Foreskin keratinocyte (primary cell): ENCODE measurements at places on chromosomes 5 and 9.

GRCh38 chr9:28779243-28779642, 1206.0 kb upstream of the C9orf72 start:
- peak; percentile 76 for DNase-seq

DNA sequence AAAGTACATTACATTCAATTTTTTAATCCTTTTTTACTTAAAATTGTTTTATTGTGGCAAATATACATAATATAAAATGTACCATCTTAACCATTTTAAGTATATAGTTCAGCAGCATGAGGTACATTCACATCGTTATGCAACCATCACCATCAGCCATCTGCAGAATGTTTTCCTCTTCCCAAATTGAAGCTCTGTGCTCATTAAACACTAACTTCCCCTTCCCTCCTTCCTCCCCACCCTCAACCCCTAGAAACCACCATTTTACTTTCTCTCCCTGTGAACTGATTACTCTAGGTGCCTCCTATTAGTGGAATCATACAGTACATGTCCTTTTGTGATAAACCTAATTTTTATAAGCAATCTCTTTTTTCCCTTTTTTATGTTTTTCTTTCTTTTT, 15.6 kb downstream of the TEX53 start:
- no peak for DNase-seq

DNA sequence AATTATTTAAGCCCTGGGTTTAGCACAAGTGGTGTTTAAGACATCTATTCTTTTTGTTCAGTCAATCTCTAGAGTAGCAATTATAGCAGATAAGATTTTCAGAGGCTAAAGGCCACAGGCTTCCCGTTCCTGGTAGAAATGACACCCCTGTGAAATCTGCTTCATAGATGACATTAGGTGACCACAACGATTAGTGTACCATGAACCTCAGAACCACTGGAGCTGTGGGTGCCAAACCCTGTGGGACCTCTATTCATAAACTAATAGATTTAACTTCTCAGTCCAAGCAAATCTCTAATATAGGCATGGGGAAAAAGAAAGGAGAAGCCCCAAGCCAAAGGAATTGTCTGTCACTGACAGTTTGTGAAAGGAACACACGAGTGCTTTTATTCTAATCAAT, 207.4 kb downstream of the ARRDC3 start:
- no peak for DNase-seq

- no peak for DNase-seq
These were observed 3.3 kb downstream of the ABLIM3 start for GRCh38 chr5:149144637-149145036.

DNA sequence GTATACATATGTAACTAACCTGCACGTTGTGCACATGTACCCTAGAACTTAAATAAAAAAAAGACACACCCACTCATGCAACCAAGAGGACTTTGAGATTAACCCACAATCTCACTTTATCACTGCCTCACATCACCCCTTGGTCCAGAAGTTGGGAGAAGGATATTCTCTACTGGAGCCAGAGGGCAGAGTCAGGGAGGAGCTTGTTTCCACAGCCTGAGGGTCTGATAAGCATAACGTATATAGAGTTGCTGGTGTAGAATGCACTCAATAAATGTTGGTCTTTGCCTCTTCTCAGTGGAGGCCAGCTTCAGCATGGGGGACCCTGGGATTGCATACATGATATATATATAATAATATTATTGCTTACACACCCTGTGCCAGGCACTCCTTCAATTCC, 10.1 kb downstream of the KCNV2 start:
- no peak for DNase-seq

DNA sequence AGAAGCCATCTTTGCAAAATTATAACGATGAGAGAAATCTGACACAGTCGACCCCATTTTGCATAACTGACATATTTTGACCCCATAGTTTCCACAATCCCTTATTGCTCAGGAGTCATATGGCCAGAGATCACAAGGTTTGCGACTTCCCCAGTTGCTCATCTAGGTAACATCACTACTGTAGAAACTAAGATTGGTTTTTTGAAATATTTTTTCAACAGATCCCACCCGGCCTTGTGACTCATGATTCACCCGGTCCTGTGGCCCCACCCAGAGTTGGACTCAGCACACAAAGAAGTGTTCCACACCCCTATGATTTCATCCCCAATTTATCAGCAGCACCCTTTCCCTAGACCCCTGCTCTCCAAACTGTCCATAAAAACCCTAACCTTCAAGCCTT, 50.2 kb downstream of the TIMD4 start:
- no peak for DNase-seq

DNA sequence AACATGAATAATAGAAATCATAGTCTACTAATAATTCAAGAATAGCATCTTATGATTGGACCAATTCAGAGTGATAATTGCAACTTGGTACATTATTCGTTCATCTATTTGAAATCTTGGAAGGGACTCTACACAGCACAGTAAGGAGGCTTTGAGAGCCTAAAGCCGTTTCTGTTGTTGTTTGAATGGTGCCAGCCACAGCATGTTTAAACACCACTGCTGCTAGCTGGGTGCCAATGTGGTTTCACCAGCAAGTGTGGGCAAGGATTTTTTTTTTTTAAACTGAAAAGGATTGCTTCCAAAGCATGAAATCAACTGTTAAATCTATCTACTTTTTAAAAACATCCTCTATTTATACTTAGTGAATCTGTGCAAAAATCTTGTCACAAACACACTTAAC, 253.9 kb upstream of the MAP3K1 start:
- DNase-seq: peak; percentile 42

DNA sequence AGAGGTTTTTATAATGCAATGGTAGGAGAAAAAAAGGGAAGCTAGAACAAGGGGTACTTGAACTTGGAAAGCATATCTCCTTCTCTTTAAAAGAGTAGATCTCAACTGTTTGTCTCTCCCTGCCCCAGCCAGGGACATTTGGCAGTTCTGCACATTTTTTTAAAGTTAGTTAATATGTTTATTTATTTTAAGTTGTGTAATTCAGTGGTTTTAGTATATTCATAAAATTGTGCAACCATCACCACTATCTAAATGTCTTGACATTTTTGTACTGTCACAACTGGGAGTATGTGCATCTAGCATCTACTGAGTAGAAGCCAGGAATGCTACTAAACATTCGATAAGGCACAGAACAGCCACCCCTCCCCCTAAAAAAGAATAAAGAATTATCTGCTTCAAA, 103.5 kb upstream of the DPYSL3 start:
- no peak for DNase-seq

DNA sequence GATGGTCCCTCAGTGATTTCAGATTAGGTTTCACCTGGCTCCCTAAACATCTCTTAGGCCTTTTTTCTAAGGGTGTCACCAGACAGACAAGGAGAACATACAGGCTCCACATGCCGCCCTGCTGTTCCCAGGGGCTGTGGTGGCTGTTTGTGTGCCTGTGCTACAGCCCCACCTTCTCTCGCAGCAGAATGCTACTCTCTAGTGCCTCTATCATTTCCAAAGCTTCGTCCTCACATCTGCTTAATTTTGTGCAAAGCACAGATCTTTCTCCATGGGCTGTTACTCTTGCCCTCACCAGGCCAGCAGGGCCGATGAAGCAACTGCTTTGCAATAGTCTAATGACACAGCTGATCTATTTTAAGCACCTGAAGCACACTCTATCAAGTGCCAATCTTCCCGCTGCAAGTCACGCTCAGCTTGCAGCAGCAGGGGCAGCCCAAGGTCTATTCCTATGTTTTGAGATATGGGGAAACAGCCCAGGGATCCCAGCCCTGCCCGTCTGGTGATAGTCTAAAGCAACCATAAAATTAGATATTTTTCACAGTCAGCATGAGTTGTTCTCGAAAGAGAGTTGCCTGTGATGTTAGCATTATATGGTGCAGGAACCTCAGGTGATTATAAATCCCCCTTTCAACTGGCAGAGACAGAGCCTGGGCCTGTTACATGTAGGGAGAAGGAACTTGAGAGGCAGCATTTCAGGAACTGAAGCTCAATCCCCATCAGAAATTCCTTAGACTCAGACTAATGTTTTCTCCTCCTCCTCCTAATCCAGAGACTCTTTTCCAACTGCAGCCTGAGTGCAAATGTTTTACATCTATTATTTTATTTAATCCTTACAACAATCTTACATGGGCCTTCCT, 12.7 kb downstream of the ABLIM3 start:
- no peak for DNase-seq

DNA sequence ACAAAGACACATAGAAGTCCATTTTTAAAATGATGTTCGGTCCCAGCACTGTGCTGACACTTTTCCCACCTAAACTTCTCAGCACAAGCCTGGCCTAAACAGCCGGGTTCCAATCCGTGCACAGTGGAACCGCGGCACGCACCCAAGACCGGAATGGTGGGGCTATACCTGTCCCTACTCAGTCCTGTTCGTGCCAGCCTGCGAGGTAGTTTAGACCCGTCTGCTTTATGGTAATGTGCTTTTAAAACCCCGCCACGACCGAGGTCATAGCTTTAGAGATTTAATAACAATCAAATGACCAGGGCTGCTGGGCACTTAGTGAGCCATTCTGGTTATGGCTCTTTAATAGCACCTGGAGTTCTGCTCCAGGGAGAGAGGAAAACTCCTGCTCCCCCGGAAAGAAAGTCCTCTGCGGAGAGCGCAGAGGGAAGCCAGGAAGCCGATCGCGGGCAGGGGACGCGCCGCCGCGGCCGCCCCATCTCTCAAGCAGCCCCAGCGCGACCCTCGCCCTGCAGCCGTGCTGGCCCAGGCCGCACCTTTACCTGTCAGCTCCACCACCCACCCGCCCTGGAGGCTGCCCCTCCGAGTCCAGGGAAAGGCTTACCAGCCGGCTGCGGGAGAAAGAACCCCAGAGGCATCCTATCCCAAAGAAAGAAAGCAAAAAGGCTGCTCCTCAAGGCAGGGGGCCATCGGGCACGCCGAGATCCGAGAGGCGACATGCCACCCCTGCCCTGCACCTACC, 511 bp downstream of the ARL15 start:
- DNase-seq: peak; percentile 64

GRCh38 chr5:71782393-71782770, 63.3 kb downstream of the CARTPT start:
- DNase-seq: peak; percentile 4

GRCh38 chr5:72096602-72097188, 10.6 kb upstream of the MAP1B start:
- DNase-seq: peak; percentile 6

GRCh38 chr9:21491756-21492155, 9.6 kb upstream of the IFNE start:
- DNase-seq: no peak

DNA sequence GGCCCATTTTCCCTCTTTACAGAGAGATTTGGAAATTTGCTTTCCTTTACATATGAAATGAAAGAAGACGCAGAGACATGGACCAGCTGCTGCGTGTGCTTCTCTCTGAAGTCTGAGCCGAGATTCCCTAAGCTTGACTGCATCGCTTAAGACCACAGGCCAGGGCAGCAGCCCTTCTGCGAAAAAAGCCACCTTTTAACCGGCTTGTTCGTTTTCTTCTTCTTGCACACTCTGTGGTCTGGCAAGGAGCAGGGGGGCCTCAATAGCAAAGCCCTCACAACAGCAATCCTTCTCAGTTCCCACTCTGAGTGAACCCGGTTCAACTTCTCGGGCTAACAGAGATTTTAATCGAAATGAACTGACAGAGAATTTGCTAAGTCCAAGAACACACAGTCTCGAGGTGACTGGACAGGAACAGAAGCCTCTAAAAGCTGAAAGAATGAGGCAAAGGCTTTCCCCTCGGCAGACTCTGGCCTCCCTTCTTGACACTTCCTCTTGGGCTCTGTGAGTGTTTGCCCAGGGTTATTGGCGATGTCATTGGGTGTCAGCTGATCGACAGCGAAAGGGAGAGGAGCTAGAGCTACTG, 512.9 kb upstream of the KLF4 start:
- DNase-seq: no peak

DNA sequence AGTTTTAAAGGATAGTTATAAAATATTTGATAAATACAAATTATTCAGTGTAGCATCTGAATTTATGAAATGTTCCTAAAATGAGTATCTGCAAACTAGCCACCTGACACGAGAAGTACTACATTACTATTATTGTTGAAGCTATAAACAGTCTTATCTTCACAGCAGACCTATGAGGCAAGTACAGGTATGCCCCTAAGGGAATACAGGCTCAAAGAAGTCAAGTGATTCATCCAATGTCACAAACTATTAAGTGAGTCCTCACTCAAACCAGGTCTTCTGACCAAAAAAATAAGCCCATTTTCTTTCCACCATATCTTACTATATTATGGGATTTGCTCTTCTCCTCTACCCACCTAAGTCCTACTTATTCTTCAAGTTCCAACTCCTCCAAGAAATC, 28.7 kb downstream of the STRBP start:
- DNase-seq: no peak

DNA sequence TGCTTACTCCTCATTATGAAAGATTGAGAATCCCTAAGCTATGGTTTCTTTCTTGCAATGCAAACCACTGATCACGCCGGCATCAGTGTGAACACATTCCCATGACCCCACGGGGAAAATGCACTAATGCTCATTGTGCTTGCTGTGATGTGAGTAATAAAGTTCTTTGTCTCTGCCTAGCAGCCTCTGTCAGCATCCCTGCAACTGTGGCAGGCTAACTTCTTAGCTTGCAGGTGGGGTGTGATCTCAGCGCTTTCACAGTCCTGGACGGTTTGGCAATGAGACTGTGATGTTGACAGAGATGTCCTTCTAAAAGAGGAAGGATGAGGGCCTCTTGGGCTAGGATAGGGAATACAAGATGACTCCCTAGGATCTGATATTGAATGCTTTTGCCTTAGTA, 1218.7 kb downstream of the EFNA5 start:
- no peak for DNase-seq

DNA sequence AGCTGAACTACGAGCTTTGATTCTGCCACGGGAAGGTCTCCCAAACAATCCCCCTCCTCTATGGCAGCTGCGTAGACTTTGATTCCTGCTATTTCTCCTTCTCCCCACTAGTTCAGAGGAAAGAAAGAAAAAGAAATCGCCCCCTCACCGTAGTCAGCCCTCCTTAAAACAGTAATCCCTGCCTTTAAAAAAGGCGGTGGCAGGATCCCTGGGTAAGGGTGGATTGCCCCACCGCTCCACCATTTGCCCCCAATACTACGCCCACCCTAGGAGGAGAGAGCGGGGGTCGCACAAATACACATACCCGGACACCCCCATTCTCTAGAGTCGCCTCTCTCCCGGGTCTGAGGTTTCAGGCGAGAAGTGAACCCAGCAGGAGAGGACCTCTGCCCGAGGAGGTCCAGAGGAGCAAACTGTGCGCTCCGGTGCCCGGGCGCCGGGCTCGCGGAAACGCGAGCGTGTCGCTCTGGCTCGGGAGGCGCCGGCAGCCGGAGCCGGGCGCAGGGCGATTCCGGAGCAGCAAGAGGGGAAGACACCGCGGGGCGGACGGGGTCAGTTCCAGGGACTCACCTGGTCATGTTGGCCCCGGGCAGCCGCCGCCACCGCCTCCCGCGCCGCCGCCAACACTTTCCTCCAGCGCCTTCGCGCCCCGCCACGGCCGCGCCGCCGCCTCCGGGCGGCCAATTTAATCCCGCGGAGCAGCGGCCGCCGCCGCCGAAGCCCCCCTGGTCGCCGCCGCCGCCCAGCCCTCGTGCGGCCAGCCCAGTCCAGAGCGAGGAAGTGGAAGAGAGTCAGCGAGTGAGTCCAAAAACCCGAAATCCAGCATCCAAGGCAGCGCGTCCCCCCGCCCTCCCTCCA, 1057.7 kb upstream of the DMAC1 start:
- DNase-seq: no peak
